ENCODE measurements at places on chromosomes 1 and 21.

DNA sequence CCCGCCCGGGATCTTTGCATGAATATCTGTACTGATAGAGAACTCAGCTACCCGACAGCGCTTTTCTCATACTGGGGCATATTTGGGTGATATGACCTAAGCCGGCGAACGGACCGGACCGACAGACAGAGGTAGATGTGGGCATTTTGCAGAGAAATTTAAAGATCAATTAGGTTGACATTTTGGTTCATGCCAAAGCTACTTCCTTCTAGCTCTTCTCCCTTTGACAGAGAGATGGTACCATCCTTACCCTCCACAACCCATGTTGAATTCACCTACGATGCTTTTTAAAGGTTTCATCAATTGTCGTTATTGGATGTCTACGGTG, 459 bp downstream of the ARV1 start:
- DNase-seq: no peak

GRCh38 chr21:14383596-14384180, 742 bp upstream of the HSPA13 start:
- DNase-seq: peak; percentile 60

GRCh38 chr1:110559157-110559556, 40.2 kb upstream of the KCNA10 start:
- peak; percentile 9 for DNase-seq

DNA sequence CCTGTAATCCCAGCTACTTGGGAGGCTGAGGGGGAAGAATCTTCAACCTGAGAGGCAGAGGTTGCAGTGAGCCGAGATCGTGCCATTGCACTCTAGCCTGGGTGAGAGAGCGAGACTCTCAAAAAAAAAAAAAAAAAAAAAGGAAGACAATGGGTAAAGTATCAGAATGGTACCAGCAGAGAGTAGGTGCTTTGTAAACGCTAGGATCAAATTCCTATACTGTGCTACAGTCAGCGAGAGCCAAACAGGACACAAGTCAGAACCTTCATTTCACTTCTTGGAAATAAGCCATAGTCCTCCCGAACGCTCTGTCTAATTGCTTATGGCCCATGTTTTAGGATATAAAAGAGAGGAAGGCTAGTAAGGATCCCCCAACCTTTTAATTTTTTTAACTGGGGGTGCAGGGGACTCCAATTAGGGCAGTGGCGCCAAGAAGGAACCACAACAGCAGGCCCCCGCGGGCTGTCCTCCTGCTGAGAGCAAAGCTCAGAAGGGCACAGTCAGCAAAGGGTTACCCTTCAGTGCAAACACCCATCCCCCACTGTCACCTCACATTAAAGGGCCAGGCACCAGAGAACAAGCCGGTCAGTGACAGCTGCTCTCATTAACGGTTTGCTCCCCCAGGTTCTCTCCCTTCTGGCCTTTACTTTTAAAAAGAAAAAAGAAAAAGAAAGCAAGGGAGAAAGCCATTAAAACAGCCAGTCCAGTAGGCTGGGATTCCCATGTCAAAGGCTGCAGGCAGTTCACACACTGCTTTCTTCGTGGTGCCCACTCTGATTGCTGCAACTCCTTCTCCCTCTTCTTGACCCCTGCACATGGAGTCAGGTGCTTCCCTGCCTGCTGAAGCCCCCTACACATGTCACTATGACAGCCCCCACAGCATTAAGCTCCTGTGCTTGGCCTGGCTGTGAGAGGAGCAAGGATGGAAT, 69.4 kb downstream of the PLPP3 start:
- no peak for DNase-seq

All from GM23248 (cell line).